ENCODE measurements at places on chromosomes 3 and 15.

DNA sequence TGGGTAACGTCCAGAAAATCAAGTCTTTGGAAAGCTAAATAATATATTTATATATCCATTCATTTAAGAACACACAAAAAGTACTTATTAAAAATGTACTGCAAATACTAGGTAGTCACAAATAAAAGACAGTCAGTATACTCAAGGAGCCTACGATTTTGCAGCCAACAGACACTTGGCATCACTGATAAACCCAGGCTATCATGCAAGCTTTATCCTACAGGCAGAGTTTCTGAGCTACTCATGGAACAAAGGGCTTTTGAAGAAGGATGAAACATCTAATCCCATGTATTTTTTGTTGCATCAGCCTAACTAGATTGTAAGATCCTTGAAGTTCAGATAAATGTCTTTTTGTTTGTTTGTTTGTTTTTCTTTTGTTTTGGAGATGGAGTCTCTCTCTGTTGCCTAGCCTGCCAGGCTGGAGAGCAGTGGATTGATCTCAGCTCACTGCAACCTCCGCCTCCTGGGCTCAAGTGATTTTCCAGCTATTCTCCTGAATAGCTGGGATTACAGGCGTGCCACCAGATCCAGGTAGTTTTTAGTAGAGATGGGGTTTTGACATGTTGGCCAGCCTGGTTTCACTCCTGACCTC lies 319.4 kb upstream of the MDFIC2 start:
- no peak for DNase-seq

DNA sequence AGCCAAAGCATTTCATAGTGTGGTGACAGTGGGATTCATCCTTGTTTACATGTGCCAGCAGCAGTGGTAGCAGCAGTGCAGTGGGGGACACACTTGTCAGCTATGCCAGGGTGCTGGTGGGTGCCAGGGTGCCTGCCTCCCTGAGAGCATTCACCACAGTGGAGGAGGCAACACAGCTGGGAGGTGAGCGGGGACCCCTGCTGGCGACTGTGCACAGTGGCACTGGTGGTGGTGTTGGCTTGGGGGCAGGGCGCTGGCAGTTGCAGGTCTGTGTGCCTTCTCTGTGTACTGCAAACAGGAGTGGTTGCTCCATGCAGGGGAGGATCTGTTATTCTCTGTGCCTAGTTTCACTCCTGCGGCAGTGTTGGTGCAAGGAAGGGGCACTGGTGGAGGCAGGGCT lies 41.2 kb downstream of the CEP63 start:
- no peak for DNase-seq

GRCh38 chr3:24086617-24087404 lies 141.7 kb downstream of the NR1D2 start:
- DNase-seq: no peak

- DNase-seq: no peak
Measured at GRCh38 chr3:131630807-131631206, 128.0 kb upstream of the MRPL3 start.

DNA sequence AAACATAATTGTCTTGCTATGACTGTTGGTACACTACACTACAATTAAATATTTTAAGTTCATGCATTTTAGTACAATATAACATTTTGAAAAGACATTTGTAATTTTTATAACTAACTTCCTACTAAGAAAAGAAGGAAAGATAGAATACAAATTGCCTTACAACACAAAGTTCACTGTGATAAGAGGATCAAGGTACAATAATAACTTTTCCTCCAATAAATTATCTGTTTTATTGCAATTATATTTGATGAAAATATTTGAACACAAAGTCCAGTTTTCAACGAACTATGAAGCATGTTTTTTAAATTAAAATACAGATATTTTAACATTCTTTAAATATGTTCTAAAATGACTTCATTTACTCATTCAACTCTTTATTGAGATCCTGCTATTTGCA lies 33.1 kb upstream of the SI start:
- DNase-seq: no peak

DNA sequence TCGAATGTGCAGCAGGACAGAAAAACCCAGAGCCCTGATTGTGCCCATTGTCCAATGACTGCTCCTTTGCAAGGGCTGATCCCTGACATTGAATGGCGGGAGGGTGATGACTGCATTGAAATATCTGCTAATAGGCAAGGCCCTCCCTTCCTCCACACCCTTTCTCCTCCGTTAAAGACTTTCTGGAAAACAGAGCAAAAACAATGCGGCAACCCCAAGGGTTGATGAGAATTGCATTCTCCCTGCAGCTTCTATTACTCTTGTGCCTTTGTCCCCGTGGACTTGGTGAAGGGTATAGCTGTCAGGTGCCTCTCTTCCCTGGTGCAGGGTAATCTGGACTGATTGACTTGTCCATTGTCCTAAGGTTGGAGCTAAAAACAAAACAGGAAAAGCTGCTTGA lies 71.8 kb downstream of the THSD4 start:
- no peak for DNase-seq

- no peak for DNase-seq
Measured at GRCh38 chr3:86782866-86783265, 208.1 kb downstream of the VGLL3 start.

DNA sequence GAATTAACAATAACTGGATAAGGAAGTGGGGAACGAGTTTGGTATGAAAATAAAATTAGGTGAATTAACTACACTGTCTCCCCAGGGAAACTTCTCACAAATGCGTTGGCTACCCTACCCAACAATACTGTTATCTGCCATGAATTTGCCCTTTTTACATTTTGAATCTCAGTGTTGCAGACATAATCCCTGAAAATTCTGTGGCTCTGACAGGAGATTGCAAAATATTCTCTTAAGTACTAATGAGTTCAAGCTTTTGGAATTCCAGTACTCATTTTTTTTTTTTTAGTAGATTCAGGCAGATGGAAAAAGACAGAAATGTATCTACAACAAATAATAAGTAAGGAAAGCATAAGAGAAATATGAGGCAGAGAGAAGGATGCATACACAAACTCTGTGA lies 332.6 kb downstream of the LSAMP start:
- no peak for DNase-seq

- DNase-seq: no peak
Measured at GRCh38 chr15:90221246-90221900, 12.4 kb downstream of the CIB1 start.

GRCh38 chr3:72260588-72260910 lies 475.6 kb upstream of the PROK2 start:
- DNase-seq: no peak

- peak; percentile 75 for DNase-seq
Measured at GRCh38 chr3:71064956-71065763, 518.4 kb downstream of the FOXP1 start.

DNA sequence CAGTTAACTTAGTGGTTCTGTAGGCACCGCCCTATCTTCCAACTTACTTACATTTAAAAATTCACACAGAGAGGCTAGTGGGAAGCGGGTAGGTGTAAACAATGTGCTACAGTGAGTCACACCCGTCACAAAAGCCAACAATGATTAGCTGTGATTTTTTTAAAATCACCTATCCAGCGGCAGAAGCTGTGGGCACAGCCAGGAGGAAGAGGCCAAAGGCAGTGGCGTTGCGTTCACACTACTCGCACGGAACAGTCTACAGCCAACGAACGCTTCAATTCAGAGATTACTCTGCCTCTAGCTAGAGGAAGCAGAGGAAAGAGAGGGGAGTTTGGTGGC lies 2.5 kb upstream of the NLGN1 start:
- no peak for DNase-seq

- DNase-seq: no peak
Measured at GRCh38 chr3:64575211-64575844, 112.5 kb downstream of the ADAMTS9 start.

DNA sequence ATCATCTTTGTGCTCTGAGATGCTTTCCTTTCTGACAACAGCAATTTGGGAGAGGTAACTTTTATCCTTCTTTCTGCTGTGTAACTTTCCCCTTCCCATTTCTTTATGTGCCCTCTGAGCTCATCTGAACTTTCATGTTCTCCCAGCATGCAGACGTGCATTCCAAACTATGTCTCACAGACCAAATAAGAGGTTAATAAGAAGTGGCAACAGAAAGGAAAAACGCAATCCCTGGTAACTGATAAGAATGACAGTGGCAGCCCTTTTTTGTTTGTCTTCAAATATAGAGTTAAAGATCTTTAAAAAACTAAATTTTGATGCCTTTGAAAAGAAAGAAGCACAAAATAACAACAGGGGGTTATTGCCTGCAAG lies 533.4 kb downstream of the FOXP1 start:
- no peak for DNase-seq

DNA sequence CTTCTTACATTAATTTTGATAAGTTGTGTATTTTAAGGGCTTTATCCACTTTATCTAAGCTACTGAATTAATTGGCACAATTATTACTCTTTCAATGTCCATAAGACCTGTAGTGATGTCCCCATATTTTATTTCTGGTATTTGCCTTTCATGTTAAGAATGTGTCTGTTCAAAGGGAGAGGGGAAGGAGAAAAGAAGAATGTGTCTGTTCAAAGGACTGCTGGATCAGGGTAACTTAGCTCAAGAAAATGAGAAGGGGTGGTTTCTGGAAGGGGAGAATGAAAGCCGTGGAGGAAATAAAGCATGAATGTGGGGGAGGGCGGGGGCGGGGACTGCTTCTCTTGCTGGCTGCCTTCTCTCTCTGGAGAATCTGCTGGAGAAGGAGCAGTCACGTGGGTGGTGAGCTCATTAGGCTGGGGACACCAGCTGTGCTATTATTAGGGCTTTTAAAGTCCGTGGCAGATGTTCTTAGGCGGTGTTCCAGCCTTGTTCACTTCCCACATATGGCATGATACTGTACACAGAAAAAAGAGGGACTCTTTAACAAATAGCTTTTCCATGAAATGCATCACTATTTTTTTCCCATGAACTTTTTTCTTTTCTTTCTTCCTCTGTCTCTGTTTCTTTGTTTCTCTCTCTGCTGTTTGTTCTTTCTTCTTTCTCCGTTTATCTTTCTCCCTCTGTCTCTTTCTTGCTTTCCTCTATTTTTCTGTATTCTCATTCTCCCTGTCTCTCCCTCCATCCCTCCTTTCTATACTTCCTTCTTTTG lies 63.7 kb upstream of the ULK4 start:
- DNase-seq: no peak
